ENCODE measurements at places on chromosomes 12 and 14.

DNA sequence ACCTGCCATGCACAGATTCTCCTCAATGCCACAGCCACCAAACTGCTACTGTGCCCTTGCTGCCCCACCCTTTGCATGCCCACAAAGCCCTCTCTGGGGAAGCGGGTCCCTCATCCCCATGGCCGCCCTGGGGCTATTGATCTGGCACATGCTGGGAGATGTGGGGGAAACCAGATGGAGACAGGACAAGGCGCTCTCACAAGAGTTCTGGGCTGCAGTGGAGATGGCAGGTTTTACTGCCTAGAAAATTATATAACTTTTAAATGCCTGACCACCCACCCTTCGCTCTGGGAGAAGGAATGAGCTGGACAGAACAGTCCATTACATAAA, 10.6 kb upstream of the PIP4K2C start:
- no peak for DNase-seq

- DNase-seq, result no peak
Measured at GRCh38 chr12:128531170-128531569, 264.2 kb downstream of the TMEM132C start.

GRCh38 chr12:75489187-75489586, 8.6 kb downstream of the GLIPR1 start:
- DNase-seq, result no peak

GRCh38 chr14:32374155-32374554, 45.1 kb downstream of the AKAP6 start:
- DNase-seq, result no peak

- no peak for DNase-seq
Measured at GRCh38 chr12:47017901-47018475, 61.4 kb upstream of the PCED1B start.

- DNase-seq, result no peak
Measured at GRCh38 chr14:88841741-88842140, 17.3 kb downstream of the TTC8 start.

- DNase-seq, result no peak
Measured at GRCh38 chr12:58832920-58833319, 87.4 kb downstream of the LRIG3 start.

GRCh38 chr14:31201111-31201510, 6.5 kb downstream of the HECTD1 start:
- DNase-seq, result no peak

- no peak for DNase-seq
Measured at GRCh38 chr12:4763549-4763948, 43.3 kb downstream of the GALNT8 start.

- no peak for DNase-seq
Measured at GRCh38 chr12:121522971-121523370, 57.9 kb downstream of the KDM2B start.

- DNase-seq, result no peak
Measured at GRCh38 chr12:124317400-124317799, 22.5 kb downstream of the RFLNA start.

DNA sequence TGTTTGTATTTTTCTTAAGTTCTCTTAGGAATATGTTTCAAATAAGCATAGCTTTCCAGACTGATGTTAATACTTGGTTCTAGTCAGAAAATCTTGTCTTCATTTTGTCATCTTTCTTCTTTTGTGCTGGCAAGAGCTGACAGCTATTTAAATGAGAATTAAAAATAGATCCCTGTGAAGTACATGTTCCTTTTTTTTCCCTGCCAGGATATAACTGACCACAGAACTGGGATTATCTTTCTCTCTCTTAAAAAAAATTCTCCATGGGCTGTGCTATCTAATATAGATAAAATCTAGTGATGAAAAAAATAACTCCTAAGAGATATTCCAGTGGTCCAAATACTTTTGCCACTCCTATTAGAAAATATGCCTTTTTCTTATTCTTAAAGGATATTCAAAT, 163.4 kb downstream of the AKAP6 start:
- no peak for DNase-seq

DNA sequence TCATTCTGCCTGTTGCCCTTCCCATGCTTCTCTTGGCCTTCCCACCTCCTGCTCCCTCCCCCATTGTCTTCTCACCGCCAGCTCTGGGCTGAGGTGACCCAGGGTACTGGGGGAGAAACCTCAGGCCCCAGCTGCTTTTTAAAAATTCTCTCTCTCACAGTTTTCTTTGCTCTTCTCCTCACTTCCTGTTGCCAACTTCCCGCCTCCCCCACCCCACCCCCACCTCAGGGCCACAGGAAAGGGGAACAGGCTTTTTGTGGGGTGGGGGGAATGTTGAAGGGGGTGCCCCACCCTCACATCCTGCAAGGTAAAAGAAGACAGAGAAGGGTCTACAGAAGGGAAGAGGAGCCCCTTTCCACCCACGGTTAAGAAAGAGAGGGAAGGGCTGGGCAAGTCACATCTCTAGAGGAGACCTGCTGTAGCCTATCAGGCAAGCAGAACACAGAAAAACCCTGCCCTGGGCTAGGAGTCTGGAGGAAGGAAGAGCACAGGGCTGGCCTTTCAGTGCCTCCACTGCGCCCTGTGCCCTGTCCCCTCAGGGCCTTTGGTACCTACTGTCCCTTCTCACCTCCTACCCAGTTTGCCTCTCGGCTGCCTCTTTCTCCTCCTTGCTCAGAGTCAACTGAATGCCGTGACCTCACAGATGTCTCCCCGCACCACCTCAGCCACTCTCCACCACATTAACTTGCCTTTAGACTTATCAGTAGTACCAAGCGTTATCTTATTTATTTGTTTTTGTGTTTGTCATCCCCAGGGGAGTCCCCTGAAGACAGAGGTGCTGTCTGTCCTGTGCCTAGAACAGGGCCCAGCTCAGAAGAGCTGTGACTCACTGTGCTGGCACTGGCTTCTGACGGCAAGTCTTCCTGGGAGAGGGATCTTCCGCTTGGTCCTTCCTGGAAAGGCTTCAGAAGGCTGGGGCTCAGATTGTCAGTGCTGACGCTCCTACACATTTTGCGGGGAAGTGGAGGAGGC, 1.7 kb downstream of the ARHGAP9 start:
- no peak for DNase-seq

DNA sequence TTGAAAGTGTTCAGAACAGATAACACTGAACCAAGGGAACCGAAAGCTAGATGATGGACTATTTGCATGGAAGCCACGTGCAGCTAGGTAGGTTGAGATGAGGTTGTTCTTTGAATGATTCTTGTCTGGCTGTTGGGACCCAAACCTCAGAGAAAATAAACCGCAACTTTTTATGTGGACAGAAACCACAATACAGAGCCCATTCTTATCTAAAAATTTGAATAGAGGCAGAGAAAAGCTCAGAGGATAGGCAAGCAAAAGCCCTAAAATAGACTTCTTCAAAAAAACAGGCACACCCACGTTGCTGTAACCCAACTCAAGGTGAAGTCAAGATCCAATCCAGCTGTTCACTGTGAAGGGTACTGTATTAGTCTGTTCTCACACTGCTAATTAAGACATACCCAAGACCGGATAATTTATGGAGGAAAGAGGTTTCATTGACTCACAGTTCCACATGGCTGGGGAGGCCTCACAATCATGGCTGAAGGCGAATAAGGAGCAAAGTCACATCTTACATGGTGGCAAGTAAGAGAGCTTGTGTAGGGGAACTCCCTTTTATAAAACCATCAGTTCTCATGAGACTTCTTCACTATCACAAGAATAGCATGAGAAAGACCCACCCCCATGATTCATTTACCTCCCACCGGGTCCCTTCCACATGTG, 353.8 kb downstream of the AACS start:
- no peak for DNase-seq

DNA sequence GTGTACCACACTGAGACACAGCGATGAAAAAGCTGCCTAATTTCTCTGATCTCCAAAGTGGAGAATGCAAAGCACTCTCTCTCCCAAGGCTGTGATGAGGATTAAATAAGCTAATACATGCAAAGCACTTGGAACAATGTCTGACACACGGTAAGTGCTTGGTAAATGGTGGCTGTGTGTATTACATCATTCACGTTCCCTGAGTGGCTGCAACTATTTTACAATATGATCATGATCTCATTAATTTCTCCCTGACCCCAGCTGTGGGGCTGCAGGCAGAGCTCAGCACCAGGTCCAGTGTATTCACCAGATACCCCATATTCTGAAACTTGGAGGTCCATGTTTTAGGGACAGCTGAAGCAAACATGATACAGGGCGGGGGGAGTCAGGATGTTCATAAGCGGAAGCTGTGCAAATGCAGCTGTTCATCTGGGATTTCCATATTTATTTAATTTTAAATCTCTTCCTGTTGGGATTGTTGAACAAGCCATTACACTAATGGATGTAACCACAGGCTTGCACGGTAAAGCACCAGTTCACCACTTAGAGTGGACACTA, 106.4 kb downstream of the CCDC60 start:
- DNase-seq, result no peak

- DNase-seq, result no peak
Measured at GRCh38 chr14:86940106-86940505, 1052.9 kb downstream of the GALC start.

GRCh38 chr12:31589598-31589903, 1.4 kb downstream of the DENND5B start:
- DNase-seq, result peak; percentile 19

GRCh38 chr14:104926619-104927431, 2.1 kb downstream of the PLD4 start:
- no peak for DNase-seq

- no peak for DNase-seq
Measured at GRCh38 chr12:132478845-132479244, 11.1 kb upstream of the FBRSL1 start.

- no peak for DNase-seq
Measured at GRCh38 chr12:86117711-86118110, 138.5 kb downstream of the MGAT4C start.

DNA sequence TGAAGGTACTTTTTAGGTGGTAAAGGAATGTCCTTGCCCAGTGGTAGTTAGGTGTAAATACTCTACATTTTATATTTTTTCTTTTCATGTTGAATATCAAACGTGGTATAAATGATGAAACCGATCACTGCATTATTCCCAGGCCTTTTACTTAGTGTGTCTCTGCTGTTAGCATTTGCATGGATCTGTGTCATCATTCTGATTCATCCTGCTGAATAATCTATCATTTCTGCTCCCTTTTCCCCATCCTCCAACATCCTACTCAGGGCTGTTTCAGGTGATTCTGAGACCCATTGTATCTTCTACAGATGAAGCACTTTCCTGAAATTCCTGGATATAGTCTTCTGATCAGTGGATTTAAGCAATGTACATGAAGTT, 61.0 kb upstream of the PTHLH start:
- DNase-seq, result no peak

- no peak for DNase-seq
Measured at GRCh38 chr12:65607401-65607841, 216.9 kb upstream of the HMGA2 start.
